ENCODE measurements at places on chromosomes 6 and 20.

DNA sequence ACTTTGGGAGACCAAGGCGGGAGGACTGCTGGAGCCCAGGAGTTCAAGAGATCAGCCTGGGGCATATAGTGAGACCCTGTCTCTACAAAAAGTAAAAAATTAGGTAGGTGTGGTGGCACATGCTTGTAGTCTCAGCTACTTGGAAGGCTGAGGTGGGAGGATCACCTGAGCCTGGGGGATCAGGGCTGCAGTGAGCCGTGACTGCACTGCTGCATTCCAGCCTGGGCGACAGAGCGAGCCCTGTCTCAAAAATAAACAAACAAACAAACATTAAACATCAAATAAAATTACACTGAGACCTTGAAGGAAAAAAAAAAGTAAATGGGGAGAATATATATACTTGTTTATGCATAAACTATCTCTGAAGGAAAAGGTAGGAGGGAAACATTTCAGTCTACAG lies 387.8 kb downstream of the ZFAND3 start:
- no peak for DNase-seq

GRCh38 chr6:96809119-96809518 lies 28.2 kb downstream of the GPR63 start:
- peak; percentile 88 for DNase-seq

DNA sequence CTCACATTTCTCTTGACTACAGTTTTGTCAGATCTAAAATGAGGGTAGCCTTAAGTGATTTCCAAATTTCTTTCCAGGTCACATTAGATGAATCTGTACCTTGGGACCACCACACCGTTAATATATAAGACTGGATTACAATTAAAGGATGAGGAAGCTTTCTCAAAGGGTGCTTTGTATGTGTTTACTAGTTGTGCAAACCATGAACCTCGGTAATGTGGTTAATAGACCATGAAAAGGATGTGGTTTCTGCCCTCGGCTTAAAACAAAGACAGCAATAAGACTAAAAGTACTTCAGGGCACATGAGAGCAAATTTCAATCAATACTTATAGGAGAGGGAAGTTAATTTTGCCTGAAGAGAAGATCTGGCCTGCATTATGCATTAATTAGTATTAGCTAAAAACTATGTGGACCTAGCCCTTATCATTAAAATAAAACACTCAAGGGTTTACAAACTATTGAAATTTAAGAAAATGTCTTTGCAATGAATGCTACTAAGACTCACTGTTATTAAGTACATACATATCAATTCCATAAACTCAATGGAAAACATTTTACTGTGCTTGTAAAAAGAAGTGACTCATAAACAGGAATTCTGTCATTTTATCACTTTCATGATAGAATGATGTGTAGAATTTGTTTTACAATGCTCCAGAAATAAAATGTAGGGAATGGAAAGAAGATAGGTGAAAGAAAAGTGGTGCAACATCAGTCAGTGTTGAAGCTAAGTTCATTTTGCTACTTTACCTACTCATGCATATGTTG lies 936 bp upstream of the TMX4 start:
- DNase-seq: peak; percentile 3

DNA sequence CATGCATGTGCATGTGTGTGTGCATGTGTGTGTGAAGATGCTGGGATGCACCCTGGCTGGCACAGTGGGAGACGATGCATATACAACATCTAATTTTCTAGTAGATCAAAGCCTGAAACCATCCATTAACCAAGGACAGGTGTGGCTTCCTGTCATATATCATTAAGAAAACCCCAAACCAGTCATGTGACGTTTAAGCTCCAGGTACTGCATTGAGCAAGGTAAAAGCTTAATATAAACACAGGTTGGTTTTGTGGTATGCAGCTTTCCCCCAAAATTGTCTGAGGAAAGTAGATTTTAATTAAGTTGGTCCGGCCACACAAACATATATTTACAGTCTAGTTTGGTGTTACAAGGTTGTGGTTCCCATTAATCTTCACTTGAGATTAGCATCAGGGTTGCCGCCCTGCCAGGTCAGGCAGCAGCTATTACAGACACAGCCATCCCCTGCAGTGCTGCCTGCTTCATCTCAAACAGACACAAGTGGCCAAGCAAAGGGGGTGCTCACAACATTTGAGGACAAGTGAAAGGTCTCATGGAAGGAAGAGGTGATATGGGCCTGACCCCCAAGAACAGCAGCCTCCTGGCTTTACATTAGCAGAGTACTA lies 48.6 kb upstream of the NAA20 start:
- no peak for DNase-seq

DNA sequence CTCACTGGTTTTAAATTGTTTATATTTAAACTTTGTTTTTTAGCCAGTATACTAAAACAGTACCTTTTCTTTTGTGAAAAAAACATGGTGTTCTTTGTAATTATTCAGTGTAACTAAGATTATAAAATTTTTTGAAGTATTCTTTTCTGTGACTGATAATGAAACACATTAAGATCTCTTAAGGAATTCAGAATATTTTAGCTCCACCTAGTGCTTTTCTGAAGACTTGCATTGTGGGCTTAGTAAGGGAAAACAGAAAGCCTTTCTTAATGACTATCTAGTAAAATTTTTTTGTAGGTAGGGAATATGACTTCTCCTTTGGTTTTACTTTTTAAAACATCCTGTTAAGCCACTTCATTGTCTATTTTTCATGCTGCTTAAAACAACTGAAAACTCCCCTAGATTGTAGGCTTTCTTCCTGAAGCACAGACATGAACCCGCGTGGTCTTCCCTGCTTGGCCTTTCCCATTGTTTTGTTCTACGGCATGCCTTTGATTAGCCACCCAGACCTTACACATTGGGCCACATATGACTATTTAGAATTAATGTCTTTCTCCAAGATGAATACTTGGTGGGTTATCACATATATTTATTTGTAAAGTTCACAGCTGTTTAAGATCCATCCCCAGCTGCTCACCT lies 72.1 kb downstream of the AFDN start:
- DNase-seq: peak; percentile 54

DNA sequence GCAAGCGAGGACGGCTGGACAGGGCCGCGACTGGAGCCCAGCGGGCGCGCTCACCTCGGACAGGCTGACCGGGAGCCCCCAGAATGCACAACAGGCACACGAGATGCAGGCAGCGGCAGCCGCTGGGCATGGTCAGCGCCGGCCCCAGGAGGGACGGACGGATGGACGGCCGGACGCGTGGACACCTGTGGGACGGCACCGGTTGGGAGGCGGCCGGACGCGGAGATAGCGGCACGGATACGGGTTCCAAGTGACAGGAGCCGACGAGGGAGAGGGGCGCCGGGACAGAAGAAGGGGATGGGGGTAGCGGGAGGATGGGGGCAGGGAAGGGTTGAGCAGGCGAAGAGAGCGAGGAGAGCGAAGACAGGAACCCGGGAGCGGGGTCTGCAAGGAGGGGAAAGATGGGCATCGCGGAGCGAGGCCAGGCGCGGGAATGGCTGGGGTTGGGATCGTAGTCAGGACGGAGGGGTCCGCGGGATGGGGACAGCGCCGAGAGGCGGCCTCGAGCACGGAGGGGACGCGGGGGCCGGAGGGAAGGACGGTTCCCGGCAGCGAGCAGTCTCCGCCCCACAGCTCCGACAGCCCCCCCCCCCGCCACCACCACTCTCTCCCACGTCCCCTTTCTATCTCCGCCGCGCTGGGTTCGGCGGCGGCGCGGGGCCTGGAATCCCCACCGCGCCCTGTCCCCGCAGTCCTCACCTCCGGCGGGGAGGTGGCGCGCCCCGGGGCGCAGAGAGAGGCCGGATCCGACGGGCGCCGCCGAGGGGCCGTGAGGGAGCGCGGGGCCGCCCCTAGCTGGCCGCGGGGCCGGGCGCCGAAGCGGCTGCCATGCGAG lies 435 bp downstream of the DLK2 start:
- peak; percentile 81 for DNase-seq

DNA sequence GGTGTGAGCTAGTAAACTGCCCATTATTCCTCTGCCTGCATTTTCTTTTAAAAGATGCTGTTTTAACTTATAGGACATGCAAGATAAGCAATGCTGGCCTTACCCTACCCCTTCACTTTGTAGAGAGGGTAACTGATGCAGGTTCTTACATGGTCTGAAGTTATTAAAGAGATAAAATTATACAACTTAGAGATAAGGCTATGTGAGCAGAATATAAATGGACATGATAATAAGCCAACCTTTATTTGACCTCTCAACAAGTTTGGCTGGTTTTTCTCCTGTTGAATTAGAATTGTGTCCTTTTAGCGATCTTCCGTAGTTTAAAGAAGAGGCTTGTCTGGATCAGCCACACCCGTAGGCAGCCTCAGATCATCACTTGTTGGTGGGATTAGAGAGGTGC lies 377.0 kb downstream of the BTBD3 start:
- DNase-seq: peak; percentile 66

DNA sequence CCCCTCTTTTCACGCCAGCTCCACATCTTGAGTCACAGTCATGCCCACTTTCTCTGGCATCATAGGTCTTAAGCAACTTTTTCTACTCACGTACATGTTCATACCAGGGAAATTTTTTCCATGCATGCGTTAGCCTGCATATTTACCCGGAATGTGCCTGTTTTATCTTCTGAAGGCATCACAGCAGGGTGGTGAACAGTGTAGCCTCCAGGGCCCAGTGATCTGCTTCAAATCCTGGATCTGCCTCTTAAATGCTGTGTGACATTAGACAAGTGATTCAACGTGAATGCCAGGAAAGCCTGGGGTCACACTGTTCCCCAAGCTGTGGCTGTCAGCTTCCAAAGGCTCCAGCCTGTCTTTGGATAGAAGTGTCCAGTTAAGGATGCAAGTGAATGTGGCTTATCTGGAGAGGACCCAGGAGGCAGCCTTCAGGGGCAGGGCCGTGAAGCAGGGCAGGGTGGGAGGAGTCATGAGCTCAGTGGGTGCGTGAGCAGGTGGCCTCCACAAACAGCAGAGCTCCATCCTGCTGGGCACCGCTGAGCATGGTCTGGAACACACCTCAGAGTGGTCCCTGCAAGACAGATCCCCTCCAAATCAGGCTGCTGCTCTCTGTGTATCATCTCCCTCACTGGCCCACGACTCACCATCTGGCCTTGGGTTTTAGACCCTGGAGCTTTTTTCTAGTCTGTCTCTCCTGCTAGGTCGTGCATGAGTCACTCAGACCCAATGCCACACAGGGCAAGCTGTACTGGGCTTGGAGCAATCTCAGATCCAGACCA lies 30.4 kb upstream of the CD93 start:
- peak; percentile 77 for DNase-seq

GRCh38 chr6:31163922-31164321 lies 5.5 kb downstream of the TCF19 start:
- no peak for DNase-seq

DNA sequence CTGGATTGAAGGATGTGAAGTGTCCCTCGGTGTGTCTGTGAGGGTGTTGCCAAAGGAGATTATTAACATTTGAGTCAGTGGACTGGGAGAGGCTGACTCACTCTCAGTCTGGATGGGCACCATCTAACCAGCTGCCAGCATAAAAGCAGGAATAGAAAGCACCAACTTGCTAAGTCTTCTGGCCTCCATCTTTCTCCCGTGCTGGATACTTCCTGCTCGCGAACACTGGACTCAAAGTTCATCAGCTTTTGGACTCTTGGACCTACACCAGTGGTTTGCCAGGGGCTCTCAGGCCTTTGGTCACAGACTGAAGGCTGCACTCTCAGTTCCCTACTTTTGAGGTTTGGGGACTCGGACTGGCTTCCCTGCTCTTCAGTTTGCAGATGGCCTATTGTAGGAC lies 220.3 kb upstream of the LRFN2 start:
- no peak for DNase-seq

DNA sequence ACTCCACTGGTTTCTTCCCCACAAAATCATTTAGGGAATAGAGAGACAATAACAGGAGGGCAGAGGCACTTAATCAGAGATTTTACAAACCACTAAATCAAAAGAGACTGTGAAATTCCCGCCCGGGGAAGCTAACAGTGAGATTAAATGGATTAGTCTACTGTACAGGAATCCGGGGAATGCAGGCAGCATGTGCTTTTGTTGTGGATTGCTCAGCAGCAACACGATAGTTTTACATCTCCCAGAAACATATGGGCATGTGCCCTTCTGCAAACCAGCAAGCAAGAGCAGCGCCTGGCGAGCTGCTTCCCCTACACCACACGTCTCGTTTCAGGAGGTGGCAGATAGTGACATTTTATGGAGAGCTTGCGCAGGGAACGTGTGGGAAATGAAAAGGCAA lies 382.3 kb downstream of the CD83 start:
- DNase-seq: peak; percentile 70

- no peak for DNase-seq
These were observed 8.5 kb upstream of the SPAG4 start for GRCh38 chr20:35607003-35607735.

DNA sequence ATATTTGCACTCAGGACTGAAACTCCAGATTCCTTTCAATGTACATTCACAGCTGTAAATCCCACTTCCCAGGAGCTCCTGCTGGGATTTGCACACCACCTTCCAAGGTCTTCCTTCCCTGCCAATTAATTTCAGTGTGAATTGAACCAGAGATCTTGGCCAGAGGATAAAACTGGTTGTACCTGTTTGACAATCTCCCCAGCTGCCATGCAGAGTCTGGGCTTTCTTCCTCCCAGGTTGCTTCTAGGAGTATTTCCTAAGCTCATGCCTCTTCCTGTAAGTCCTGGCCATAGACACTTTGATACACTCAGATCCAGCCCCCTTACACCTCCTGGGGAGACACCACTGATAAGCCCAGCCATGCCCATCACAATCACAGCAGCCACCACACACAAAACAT lies 15.6 kb downstream of the MAFB start:
- peak; percentile 39 for DNase-seq

DNA sequence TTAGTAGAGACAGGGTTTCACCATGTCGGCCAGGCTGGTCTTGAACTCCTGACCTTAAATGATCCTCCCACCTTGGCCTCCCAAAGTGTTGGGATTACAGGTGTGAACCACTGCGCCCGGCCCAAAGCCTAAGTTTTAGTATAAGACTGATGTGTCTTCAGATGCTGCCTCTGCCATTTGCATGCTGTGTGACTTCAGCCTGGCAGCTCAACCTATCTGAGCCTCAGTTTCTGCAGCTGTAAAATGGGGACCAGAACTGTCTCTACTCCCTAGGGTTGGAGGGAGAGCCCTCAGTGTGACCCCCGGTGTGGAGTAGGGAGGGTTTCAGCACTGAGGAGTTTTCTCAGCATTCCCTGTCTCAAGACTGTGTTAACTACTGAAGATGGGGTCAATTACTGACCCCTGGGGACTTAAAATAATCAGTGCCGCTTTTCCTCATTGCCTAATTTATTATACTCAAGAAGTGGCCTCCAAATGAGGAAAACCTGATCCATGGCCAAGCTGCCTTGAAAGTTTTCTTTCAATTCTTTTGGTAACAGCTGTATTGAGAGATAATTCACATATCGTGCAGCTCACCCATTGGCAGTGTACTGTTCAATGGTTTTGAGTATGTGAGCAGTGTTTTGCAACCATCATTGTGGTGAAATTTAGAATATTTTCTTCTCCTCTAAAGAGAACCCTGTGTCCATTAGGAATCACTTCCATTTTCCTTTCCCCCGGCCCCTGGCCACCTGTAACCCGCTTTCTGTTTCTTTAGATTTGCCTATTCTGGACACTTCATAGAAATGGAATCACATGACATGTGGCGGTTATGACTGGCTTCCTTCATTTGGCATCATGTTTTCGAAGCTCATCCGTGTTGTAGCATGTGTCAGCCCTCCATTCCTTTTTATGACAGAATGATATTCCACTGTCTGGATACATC lies 64.8 kb downstream of the PHACTR3 start:
- DNase-seq: no peak
